ENCODE measurements at places on chromosomes 2 and 18.

DNA sequence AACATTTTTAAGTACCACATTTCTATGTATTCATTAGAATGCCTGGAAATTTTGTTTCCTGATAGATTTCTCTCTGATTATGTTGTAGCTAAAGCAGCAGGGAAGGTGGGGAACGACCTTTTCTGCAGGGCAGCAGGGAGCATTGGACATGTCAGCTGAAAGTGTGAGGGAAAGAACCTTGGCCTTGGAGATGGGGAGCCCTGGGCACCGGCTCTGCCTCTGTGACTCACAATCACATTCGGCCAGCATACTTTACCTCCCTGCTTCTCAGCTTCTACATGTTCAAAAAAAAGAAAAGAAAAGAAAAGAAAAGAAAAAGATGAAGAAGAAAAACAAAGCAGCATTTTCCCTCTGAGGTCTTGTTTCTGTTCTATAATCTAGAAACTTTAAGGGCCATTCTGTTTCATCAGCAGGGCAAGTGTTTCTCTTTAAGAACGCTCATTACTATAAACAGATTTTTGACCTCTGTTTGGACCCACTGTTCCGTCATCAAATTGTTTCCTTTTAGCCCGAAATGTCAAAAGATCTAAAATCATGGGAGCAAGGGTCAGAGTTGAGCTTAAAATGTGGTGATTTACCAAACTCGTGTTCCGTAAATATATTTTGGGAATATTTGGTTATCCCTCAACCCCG is 27.9 kb downstream of the SETBP1 start:
- DNase-seq: no peak

DNA sequence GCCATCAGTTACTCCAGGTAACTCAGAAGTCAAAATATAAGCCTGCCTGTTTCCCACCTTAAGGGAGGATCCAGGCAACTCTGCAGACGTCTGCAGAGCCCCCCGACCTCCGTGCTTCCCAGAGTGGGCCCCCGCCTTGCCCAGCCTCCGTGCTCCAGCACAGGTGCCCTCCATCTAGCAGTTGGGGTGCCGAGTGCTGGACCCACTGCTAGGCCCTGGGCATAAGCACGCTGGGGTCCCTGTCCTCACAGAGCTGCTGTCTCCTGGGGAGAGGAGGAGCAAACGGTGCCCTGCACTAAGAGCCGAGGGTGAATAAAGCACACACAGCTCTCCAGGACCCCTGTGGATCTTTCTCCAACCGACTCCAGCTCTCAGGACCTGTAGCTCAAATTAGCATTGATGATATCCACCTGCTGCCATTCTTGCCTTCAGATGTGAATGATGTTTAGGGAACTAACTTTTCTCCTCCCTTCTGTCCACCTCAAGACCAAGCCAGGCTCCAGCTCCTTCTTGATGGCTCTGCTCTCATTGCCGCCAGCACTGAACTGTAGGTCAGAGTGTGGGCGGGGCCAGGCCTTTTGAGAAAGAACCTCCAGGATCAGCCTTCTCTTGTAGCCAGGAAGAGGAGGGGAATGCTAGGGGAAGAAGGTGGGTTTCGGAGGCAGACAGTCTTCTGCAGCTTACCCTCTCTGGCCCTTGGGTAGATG is 121.2 kb downstream of the SMAD7 start:
- peak; percentile 22 for DNase-seq

- DNase-seq: no peak
Measured at GRCh38 chr2:239831001-239831731, 194.0 kb downstream of the NDUFA10 start.

GRCh38 chr18:59918320-59918755 is 18.5 kb downstream of the PMAIP1 start:
- DNase-seq: no peak

DNA sequence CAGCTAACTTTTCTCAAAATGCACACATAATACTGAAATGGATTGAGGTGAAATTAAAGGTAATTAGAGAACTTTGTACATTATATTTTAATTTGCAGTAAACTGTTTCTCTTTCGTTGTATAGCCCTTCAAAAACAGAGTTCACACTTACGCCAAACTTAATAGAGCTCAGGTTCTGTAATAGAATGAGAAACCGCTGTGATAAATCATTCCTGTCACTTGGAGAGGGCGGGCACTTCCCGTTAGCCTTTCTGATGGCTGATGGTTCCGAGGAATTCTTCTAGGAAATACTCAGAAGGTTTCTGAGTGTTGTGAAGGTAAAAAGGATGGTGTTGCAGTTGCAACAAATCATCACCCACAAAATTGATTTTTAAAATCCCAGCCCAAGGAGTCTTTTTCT is 155.8 kb upstream of the ALKAL2 start:
- no peak for DNase-seq

DNA sequence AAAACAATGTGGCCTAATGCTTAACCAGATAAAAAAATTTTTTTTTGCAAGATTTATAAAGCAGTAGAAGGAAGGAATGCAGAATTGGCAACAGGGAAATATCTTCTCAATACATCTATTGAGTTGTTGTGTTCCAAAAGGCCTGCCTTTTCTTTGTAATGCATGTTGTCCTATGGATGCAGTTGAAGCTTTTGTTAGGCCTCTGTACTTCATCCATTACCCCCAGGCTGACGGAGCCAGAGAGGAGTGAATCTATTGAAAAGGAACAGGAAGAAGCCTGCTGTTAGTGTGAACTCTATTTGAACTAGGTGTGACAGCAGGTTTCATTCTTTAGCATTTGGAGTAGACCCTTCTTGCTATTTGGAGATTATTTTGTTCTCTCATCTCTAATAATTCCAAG is 56.5 kb downstream of the MTX2 start:
- peak; percentile 65 for DNase-seq
